ENCODE measurements at places on chromosomes 12 and 14. TPM values are rescaled to one million over a fixed set of nuclear protein-coding genes. Genes with fewer than 3 reads are reported as not detected.

DNA sequence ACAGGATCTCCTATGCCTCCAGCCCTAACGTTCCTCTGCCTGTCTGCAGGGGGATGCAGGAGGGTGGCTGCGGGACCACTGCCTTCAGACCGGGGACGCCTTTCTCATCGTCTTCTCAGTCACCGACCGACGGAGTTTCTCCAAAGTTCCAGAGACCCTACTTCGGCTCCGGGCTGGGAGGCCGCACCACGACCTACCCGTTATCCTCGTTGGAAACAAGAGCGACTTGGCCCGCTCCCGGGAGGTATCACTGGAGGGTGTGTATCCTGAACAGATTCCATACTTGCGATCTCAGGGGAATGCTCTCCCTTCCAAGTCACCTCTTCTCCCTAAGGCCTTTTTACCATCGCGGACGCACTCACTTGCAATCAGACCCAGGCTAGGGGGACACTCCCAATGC is 3.0 kb downstream of the REM2 start:
- no peaks in the 10 kb centered on the region for H3K36me3 ChIP-seq
- no peaks in the 10 kb centered on the region for H3K27me3 ChIP-seq
- no peak overlapping the region for H3K27ac ChIP-seq
- peak; percentile 52 for DNase-seq
- peak overlapping the region; percentile 51 for H3K4me3 ChIP-seq

GRCh38 chr14:100669011-100669412 is 57.7 kb upstream of the DLK1 start:
- DNase-seq = no peak
- H3K4me1 ChIP-seq = peaks cover 18% of the 10 kb centered on the region
- no peak overlapping the region for H3K27ac ChIP-seq
- H3K4me3 ChIP-seq = no peak overlapping the region
- no peaks in the 10 kb centered on the region for H3K27me3 ChIP-seq

GRCh38 chr12:115611477-115611876 is 666.0 kb downstream of the MED13L start:
- H3K36me3 ChIP-seq = no peaks in the 10 kb centered on the region
- no peak for DNase-seq
- H3K27me3 ChIP-seq = no peaks in the 10 kb centered on the region
- H3K4me1 ChIP-seq = no peaks in the 10 kb centered on the region

DNA sequence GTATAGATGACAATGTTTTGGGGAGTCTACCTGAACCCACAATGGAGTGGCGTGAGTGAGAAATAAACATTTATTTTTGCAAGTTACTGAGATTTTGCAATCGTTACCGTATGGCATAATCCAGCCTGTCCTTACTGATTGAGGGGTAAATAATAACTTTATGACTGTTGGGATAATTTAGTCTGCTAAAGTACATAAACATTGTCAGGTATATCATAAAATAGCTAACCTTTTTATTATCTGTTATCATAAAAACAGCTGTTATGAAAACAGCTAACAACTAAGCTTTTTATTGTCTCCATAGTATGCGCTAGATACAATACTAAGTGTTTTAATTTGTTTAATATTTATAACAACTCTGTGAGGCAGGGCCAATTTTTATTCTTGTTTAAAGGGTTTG is 10.3 kb downstream of the ACSS3 start:
- no peaks in the 10 kb centered on the region for H3K36me3 ChIP-seq
- H3K4me1 ChIP-seq = peaks cover 6% of the 10 kb centered on the region
- H3K4me3 ChIP-seq = no peak overlapping the region
- no peak overlapping the region for H3K27ac ChIP-seq

Gene LTBR
- 101 TPM for total RNA-seq

Gene DCN
- total RNA-seq = 2,888 TPM

Gene PTPN6
- total RNA-seq = 19.8 TPM

Gene CRIP1
- 19.8 TPM for total RNA-seq

Data from ovary (tissue), 10 donors.